Fibroblast of skin of left quadriceps (primary cell): ENCODE measurements at places on chromosomes 1 and 21.

GRCh38 chr1:176735201-176735600 is 272.2 kb downstream of the PAPPA2 start:
- no peak for DNase-seq

- DNase-seq: no peak
These were observed 3.3 kb downstream of the HYI start for GRCh38 chr1:43450251-43450941.

DNA sequence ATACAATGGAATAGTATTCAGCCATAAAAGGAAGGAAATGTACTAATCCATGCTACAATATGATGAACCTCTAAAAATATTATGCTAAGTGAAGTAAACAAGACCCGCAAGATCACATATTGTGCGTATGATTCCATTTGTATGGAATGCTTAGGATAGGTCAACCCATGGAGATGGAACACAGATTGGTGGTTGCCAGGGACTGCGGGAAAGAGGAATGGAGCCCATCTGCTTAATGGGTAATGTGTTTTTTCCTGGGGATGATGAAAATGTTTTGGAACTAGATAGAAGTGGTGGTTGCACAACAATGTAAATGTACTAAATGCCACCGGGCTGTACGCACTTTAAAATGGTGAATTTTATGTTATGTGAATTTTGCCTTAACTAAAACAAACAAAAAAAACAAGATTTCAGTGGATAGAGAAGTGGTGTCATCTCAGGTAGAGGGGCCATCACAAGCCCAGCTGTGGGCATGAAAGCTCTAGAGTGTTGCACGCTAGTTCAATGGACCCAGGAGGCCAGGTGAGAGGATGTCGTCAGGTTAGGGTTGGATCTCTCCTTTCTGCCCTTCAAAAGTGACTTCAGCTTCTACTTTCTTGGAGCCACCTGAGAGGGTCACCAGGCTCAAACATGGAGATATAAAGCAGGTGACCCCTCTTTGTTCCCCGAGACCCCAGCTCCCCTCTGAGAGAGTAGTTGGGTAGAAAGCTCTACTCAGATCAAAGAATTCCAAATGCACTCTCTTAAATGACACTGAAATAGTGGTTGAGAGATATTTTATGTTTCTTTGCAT is 2.5 kb downstream of the C1orf115 start:
- DNase-seq: peak; percentile 16

DNA sequence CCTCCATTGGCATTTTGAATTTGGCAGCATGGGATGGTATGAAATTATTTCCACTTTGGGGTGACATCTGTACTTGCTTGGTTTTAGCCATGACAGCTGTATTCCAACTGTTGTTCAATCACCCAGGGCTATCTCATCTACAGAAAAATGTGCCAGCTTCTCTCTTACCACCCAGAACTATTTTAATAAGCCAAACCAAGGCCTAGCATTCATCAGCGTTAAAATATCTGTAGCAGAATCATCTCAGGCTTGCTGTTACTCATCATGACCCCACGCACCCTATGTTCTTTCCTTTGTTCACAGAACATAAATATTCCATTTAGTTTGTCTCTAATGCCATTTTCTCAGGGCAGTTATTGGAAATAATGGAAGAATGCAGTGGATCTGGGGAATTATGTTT is 49.8 kb downstream of the GIPC2 start:
- DNase-seq: no peak

- no peak for DNase-seq
These were observed 23.1 kb downstream of the SNAP47 start for GRCh38 chr1:227758366-227758765.

DNA sequence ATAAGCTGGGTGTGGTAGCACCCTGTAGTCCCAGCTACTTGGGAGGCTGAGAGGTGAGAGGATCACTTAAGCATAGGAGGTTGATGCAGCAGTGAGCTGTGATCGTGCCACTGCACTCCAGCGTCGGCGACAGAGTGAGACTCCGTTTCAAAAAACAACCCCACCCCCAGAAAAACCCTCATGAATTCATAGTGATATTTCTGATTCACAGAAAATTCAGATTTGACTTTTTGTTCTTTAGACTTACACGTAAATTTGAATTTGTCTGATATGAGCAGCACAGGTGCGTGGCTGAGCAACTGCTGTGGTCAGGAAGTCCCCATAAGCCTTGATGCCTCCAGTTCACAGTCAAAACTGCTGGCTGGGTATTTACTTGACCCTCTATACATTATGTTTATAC is 10.0 kb upstream of the MORC3 start:
- no peak for DNase-seq

- no peak for DNase-seq
These were observed 47.0 kb downstream of the EXO1 start for GRCh38 chr1:241895013-241895412.

- DNase-seq: no peak
These were observed 24.0 kb upstream of the ABL2 start for GRCh38 chr1:179253286-179253972.

- DNase-seq: no peak
These were observed 121.1 kb downstream of the FOXD2 start for GRCh38 chr1:47558601-47559593.

DNA sequence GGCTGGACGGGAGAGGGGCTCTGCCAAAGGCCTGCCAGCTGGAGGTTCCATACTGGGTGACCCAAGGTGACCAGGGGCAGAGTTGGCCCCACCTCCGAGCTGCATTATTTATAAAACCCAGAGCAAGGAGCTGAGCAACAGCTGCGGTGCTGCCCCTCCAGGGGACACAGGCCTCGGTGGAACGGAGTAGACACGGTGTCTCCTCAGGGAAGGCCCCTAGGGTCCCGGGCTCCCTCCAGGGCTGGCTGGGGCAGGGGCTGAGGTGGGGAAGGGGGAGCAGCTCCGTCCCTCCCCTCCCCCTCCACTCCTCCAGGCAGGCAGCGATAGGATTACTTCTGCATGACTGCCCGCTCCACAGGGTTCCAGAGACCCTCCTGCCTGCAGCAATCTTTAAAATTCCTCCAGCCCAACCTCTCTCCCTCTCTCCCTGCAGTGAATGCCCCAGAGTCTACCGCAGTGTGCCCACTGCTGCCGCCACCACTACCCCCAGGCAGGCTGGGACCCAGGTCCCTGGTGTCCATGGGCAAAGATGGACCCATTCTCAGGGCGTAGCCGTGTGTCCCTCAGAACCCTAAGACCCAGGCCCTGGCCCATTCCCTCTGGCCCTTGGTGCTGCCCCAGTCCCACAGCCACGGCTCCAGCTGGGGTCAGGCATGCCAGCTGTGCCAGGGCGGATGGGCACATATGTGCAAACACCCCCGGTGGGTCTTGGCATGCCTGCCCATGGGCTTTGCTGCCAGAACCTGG is 10.8 kb downstream of the AHDC1 start:
- no peak for DNase-seq

GRCh38 chr1:15696956-15697521 is 12.9 kb downstream of the PLEKHM2 start:
- no peak for DNase-seq

DNA sequence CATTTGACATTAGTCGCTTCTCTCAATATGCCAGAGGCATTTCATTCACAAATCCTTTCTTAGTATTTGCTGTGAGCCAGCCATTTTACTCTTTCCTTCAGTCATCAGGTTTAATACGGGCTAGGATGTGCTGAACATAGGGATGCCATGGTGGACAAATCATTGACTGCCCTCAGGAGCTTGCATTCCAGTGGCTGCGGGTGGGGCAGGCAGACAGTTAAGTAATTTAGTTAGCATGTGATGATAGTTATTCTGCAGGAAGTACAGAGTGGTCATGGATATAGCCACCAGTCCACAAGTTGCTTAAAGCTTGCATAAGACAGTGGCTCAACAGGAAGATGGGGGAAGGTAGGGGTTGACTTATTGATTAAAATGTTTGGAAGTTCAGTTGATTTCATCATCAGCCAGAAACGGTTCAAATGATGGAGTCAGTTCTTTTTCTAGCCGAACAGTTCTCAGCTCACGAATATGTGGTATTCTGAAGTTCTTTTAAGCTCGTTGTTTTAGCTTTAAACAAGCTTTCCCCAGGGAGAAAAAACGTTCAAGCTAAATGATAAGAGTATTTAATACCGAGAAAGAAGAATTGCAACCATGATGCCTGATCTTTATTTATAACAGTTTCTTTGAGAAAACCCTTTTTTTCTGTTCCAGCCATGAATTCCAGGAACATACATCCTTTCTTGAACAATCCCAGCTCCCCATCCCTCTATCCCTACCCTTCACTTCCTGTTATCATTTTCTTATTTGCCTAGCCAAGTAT is 1.4 kb downstream of the SLC22A15 start:
- peak; percentile 57 for DNase-seq

- DNase-seq: no peak
These were observed 5.0 kb upstream of the GABRD start for GRCh38 chr1:2014181-2014580.

DNA sequence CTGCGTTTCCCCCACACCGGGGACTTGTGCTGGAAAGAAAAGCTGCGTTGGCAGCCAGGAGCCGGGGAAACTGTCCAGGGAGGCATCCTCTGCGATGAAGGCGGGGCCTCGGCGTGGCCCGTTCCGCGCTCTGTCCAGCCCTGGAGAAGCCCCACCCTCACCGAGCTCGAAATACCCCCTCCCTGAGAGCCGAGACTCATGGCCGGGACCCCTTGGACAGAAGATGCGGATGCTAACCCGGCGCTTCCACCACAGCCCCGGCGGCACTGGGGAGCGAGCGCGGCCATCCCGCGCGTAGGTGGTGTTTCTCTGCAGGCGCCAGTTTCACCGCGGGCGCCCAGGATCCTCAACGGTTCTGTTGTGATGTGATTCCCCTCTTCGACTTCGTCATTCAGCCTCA is 31.6 kb downstream of the PDE9A start:
- DNase-seq: no peak

- DNase-seq: no peak
These were observed 115.1 kb downstream of the TOMM20 start for GRCh38 chr1:235013512-235013911.

DNA sequence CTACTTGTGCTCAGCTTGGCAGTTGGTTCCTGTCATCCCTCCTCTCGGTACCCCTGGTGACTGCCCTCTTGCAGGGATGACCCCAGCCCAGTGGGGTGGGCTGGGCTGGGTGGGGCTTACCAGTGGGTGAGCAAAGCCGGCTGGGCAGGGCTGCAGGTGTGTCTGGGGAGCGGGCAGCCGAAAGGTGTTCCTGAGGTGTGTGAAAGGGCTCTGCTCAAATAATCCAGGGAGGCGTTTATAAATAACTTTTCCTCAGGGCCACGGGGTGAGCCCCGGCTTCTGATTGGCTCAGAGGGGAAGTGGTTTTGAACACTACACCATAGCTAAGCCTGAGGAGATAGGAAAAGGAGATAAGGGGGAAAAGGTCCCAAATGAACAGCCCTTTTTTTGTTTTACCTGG is at the start of gene SLC26A9:
Gene SLC26A9 (minus strand): TSS at position 212 of the 400 bp plus-strand sequence. CDS start 7,636 bp downstream, outside the sequence.
- no peak for DNase-seq

- no peak for DNase-seq
These were observed 85.5 kb downstream of the RAB3GAP2 start for GRCh38 chr1:220186752-220187151.

GRCh38 chr21:39315603-39316445 is 2.4 kb upstream of the BRWD1 start:
- no peak for DNase-seq

DNA sequence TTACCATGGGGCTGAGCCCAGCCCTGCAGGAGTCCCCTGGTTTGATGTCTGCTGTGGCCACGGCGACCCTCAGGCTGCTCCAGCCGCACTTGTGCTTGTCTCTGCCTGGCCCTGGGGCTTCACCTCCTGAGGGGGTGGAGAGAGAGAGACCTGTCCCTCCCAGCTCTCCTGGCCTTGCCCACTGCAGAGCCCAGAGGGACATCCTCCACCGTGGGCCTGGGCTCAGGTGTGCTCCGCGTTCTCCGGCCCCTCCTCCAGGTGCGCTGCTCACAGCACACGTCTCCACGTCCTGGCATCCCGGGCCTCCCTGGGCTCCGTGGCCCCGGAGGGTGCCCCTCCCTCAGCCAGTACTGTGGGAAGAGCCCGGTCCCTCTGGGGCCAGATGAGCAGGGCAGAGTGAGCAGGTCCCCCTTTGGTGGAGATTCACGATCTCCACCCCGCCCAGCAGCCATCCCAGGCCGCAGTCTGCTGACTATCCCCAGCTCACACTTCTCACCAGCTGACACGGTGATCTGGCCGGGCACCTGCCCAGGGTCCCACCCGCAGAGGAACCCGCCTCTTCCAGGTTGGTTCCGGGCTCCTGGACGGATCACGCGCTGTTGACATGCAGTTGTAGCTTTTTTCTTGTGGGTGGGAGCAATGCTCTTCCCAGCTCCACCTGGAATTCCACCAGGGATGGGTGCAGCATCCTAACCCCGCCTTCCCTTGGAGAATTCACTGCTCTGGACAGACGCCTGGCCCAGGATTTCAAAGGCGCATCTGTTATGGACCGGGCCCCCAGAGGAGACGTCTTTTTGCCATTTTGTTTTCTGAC is 41.8 kb upstream of the POFUT2 start:
- DNase-seq: no peak

DNA sequence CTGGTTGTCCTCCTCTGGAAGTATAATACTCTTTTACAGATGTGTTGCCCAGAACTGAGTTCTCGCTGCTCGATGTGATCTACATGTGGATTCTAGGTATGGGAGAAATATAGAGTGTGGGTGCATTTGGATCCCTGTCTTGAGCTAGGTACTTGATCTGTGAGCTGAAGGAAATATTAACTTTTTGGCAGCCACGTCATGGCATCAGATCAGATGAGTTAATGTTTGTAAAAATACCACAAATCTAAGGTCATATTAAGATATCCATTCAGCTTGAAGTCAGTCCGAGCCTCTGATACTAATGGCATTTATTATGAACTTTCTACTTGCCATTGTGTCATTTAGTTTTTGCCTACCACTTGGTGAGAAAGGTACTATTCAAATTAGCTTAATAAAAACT is 24.6 kb downstream of the MAPKAPK2 start:
- no peak for DNase-seq

- peak; percentile 69 for DNase-seq
These were observed 1.4 kb downstream of the KLHL21 start for GRCh38 chr1:6601049-6601922.

DNA sequence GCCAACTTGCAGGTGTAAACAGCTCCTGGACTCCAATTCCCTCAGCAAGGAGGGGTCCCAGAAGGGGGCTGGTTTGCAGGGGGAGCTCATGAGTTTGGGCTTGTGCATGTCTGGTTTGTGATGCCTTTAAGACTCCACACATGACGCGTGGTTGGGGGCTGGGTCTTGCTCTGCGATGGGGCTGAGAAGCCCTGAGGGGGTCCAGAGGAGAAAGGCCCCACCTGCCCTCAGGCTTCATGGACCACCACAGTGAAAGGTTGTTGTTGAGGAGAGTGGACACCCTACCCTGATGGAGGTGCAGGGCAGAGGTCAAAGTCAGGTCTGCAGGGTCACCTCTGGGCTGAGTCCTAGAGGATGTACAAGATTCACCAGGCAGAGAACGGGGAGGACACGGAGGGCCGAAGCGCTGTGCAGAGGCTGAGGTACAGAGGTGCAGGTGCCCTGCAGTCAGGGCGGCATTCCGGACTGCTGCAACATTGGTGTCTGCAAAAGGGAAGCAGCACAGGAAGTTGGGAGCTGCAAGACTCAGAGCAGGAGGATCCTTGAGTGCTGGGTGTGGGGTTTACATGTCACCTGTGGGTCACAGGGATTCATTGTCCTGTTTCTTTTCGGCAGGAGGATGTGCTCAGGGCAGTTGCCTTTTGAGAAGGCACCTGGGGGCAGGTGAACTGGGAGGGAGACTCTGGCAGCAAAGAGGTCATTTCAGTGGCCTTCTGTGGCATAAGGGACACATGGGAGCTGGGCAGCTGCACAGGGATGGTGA is 399.4 kb downstream of the PTPRU start:
- DNase-seq: no peak
